ENCODE measurements at places on chromosomes 6 and 20.
A peak's percentile ranks its signal among the peaks of the same experiment; 100 is the strongest.

DNA sequence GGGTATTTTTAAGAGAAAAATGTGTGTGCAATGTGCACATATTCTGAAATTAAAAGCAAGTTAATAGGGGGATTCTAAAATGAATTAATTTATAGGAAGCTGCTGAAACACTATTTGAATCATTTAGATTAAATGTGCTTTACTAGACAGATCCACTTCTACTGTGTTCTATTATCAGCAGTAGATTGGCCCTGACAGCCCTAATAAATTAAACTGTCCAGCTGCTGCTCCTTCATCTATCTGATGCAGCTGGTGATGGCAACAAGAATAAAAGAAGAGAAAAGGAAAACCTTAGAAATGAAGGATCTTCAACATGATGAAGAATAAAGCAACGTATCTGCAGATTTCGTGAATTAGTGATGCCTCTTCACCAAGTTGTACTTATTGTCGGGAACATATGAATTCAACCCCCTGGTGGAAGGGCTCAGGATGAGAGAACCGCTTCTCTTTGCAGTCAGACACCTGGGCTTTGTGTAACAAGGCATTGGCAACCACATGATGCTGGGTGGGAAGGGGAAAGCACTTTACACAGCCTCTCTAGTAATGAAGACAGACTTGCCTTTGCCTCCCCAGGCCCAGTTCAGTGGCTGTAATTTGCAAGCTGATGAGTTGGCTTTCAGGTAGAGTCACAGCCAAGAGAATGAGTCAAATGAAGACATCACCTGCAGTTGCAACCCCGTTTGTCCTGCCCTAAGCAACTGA, 94.4 kb downstream of the LAMP5 start:
- no peak for DNase-seq

DNA sequence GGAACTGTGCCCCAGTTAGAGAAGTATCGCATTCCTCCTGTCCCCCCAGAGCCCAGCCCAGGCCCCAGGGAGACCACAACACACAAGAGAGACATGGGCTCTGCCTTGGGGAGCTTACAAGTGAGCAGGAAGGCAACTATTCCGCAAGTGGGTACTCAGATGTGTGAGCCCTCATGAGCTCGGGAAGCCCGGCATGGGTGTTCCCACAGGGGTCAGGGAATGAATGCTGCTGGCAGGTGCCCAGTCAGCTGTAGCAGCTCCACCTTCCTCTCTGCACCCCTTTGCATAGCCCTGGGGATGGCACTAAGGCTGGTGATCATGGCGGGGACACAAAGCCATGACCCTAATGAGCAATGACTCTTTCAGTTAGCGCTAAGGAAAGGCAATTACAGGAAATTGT, 194.1 kb downstream of the SYNDIG1 start:
- no peak for DNase-seq

- DNase-seq = no peak
Measured at GRCh38 chr6:65461121-65461520, 245.9 kb downstream of the EYS start.

- no peak for DNase-seq
Measured at GRCh38 chr6:6593867-6594468, 5.4 kb downstream of the LY86 start.

DNA sequence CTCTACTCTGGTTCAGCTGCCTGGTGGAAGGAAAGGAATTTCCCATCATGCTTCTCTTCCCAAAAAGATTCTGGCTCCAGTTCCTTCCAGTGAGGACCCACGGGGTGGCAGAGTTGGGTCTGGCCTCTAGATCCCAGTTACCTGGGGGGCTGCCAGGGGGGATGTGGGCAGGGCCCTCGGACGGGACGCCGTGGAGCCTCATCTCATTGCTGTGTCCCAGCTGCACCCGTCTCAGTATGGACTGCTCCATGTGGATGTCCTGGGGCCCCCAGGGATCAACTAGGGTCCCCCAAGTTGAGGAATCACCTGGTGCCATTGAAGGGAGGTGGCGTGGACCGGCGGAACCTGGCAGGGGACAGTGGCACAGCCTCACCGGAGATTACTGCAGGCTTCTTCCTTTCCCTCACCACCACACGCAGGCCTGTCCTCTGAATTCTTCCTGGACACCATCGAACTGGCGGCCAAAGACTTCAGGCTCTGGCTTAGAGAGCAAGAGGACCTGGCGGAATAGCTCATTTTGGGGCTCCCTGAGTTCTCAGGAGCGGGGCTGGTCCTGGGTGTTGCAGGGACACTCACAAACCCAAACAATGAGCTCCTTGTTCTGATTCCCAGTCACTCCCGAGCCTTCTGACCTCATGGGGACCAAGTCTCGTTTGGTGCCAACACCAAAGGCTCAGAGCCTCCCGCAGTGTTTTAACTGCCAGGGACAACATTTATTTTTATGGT, 8.5 kb downstream of the ZBP1 start:
- no peak for DNase-seq

GRCh38 chr6:41673704-41674000, 35.4 kb downstream of the MDFI start:
- no peak for DNase-seq

- no peak for DNase-seq
Measured at GRCh38 chr6:15819226-15819625, 156.4 kb upstream of the DTNBP1 start.

GRCh38 chr6:108883172-108883571, 35.0 kb downstream of the ARMC2 start:
- DNase-seq = no peak

DNA sequence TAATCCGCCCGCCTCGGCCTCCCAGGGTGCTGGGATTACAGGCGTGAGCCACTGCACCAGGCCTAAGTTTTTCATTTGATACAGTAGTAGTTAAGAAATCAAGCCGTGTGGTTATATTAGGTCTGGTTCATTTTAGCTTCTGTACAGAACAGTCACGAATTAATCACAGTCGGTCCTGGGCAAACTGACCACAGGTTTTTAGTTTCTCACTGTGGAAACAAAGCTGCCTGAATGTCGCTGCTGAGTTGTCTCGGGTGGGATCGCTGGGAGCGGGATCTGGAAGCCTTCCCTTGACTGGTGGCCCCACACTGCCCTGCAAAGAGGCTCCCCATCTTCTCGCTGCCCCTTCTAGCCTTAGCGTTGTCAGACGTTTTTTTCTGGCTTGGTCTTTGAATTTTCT, 18.6 kb downstream of the UCKL1 start:
- no peak for DNase-seq

DNA sequence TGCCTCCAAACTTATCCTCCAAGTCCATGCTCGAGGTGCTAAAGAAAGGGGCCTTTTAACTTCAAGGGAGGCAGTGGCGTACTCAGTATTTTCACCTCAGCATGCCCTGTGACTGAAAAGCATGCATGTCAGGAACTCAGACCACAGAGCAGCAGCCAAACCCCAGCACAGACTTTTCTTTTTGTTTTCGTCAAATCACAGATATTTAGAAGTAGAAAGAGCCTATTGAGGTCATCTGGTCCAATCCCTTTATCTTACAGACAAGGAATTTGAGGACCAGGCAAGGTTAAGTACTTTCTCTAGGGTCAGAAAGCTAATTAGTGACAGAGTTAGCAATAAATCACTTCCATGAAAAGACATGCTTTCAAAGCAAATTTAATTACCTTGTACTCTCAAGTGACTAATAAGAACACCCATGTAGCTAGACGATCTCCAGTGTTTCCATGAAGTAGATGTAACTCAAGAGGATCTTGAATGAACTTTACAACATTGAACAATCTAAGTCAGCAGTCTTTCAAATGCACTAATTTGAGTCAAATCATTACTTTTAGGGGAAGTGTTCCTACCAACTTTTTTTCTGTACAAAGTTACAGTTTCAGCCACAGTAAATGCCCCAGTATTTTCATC, 35.9 kb downstream of the MOXD1 start:
- DNase-seq = peak; percentile 32

DNA sequence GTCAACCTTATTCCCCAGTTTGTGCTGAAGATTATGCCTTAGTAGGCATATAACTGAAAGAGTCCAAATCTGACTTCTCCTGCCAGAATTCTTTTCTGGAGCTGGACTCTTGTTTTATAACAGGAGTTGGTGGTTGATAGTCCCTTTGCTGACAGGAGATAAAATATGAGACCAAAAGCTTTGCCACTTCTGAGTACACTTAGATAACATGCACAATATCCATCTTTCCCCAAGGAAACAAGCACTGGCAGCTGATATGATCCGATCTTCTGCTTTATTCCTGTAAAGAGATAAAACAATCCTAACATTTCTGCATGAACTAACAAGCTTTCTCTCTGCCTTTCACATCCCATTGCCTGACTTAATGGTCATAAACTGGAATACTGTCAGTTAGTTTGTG, 1265.4 kb upstream of the ADGRB3 start:
- DNase-seq = no peak

GRCh38 chr6:151071295-151071694, 168.5 kb upstream of the AKAP12 start:
- peak; percentile 47 for DNase-seq

GRCh38 chr6:128493877-128494276, 26.5 kb downstream of the PTPRK start:
- no peak for DNase-seq

GRCh38 chr6:167768471-167769215, 58.1 kb upstream of the AFDN start:
- no peak for DNase-seq

GRCh38 chr6:99689916-99690685, 83.5 kb downstream of the PRDM13 start:
- no peak for DNase-seq

DNA sequence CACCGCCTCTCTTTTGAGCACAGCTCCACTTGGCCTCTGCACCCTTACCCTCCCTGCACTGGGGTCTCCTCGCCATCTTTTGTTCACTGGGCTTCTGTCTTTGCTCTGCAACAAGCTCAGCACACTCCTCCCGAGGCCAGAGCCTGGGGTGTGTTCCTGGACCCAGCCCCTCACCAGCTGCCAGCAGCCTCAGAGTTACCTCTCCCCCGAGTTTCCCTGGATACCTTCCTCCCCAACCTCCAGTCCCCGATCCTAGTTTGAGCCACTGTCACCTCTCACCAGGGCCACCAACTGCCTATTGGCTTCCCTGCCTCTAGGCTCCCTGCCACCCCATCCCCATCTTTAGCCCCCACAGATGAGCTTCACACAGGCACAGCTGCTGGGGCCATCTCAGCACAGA, 12.3 kb downstream of the CYP21A2 start:
- DNase-seq = no peak

DNA sequence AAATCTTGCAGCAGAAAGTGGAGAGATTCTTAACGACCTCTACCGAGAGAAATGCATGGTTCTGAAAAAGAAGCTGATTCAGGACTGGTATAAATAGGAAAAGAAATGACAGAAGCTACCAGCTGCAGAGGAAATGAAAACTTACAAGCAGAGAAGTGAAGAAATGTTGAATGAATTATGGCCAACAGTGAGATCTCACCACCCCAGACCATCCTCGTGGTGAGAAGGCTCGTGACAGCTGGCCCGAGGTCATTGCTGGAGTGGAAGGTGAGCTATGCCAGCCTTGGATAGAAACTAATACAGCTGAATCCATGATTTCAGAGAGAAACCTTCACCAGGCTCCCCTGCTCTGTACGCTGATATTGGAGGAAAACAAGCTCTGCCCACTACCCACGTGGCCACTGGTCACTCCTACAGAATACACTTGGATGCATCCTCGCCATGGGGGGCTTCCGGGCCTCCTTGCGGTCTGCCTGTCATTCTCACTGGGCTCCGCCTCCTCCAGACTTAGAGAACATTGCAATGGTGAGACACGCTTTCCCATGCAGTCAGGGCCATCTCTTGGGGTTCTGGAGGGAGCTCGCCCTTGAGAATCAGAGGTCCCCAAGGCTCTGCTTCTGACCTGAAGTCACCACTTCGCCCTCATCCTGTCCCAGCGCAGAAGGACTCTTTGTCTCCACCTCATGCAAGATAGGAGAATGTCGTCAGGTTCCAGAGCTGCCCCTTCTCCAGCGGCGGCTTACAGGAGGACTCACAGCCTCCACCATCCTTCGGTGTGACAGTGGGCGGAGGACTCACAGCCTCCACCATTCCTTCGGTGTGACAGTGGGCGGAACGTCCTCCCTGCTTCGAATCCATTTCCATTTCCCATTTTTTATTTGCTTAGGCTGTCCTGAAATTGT, 10.6 kb upstream of the TUBB2B start:
- no peak for DNase-seq

DNA sequence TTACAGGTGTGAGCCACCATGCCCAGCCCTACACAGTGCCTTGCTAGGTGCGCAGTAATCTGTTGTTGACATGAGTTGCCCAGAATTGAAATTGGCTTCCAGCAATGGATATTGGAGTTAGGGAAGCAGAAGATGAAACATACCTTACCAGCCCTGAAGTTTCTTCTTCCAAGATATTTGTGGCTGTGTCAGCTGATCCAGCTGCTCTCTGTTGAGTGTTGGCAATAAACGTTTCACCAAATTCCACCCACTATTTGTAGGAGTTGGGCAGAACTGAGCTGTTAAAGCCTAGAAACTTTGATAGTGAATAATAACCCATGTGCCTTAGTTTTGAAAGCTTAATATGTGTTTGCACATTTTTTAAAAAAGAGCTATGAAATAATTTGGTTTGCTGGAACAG, 218.2 kb upstream of the SNX9 start:
- no peak for DNase-seq

DNA sequence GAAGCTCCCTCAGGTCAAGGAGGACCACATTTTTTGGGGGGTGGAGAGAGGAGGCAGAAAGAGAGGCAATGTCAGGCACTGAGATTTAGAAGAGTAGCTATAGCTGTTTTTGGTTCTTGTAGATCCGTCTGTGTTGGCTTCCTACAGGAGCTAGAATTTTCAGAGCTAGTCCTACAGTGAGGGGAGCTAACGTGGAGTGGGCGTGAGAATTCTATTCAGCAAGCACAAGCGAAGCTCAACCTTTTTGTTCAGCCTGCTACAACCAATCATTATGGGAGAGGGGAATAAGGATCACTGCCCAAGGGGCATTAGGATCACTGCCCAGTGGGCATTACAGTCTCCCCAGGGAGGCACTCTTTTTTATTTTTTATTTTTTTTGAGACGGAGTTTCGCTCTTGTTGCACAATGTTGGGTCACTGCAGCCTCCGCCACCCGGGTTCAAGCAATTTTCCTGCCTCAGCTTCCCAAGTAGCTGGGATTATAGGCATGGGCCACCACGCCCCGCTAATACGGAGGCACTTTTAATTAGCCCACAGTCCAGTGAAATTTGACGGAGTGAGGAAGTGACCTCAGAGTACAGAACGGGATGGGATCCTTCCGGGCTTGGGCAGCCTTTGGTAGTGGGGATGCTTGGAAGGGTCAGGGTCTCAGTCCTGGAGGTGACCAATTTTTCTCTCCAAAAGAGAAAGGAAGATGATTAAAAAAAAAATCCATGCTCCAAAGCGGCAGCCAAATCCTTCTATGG, 1.1 kb upstream of the PANK2 start:
- no peak for DNase-seq

DNA sequence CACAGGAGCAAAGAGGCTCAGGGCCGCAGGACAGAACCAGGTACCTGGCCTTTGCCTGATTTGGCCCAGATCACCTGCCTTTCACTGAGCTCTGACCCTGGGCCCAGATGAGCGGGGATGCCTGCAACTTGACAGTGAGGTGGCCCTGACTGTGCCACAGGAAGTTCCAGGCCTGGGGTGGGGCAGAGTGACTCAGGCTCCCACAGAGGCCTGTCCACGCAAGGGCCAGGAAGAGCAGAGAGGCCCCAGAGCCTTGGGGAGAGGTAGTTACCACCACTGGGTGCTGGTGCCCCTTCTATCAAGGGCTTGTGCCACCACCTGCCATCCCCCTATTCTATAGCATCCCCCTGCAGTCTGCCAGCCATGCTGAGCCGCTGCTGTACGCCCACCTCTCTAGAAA, 4.1 kb upstream of the NOL4L start:
- DNase-seq = no peak

Data from astrocyte of the cerebellum (primary cell).